ENCODE measurements at places on chromosomes 6 and 20.

- no peak for DNase-seq
Measured at GRCh38 chr6:100948381-100949133, 67.4 kb upstream of the ASCC3 start.

- DNase-seq: no peak
Measured at GRCh38 chr6:30820193-30820592, 64.1 kb upstream of the DDR1 start.

GRCh38 chr6:37396571-37397180 lies 36.3 kb upstream of the CMTR1 start:
- no peak for DNase-seq

DNA sequence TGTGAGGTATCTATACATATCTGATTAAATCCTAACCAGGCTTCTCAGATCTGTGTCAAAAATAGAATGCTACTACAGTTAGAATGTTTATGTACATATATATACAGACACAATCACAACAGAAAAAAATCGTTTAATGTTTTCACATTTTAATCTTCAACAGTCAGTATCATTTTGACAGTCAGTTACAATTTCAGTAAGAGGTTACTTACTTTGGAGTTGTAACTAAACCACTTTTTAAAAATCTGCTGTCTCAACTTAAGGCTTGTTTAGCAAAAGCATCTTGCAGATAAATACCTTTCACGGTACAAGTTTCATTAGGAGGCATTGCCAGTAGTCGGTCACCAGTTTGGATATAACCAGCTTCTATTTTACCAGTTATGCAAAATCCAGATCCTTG lies 32.3 kb upstream of the ALDH8A1 start:
- no peak for DNase-seq

DNA sequence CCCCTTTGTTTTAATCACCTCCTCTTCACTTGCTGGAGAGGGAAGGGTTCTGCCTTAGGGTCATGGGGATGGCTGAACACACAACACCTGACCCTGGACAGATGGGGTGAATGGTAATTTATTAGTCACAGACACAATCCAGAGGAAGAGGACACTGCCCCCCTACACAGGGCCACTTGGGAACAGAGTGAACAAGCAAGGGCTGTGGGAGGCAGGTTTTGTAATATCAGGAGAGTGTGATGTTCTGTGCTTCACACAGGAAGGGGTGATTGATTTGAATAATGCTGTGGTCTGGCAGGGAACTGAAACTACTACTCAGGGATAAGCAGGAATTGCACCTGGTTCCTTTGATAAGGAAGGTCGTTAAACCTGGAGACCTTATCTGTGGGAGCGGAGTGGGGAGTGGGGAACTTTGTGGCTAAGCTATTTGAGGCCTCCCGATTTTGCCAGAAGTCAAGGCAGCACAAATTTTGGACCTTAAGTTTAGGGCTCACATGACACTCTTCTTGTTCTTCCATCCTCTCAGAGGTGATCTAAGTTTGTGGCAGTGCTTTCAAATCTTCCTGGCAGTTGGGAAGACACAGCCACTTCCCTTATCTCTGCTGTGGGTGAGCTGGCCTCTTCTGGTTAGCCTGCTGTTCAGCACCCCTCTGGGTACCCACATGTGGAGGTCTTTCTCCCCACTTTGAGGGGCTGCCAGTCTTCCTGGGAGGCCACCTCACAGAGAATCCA lies 77.8 kb downstream of the CD164 start:
- no peak for DNase-seq

DNA sequence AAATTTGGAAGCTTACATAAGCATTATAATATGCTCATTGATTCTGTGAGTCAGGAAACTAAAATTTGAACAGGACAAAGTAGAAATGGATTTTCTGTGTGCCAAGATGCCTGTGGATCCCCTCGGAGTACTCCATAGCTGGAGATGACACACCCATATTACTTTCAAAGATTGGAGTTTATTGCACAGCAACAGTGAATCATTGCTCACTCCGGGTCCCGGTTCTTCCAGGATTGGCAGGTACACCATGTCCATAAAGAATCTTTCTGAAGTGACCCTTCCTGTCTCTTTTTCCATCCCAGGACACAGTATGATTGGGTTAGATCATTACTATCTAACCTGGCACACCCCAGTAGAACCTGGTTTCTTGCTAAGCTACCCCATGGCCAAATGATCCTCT lies 2.7 kb upstream of the BTN2A2 start:
- DNase-seq: no peak

DNA sequence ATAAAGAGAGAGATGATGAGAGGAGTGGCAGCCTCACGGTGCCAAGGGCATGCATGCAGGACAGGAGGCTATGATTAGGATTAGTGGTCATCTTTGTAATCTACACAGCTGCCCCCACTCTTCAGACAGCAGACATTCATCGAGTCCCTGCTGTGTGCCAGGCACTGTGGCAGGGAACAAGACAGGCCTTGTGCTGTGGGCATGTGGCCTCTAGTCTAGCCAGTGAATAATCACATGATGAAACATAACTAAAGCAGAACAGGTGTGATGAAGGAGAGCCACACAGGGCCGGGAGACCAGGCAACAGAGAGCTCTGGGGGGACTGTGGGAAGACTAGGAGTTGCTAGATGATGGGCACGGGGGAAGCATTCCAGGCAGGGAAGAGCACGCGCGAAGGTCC lies 22.2 kb downstream of the TOX2 start:
- no peak for DNase-seq

GRCh38 chr20:38870733-38871559 lies 55.3 kb upstream of the FAM83D start:
- DNase-seq: peak; percentile 42

DNA sequence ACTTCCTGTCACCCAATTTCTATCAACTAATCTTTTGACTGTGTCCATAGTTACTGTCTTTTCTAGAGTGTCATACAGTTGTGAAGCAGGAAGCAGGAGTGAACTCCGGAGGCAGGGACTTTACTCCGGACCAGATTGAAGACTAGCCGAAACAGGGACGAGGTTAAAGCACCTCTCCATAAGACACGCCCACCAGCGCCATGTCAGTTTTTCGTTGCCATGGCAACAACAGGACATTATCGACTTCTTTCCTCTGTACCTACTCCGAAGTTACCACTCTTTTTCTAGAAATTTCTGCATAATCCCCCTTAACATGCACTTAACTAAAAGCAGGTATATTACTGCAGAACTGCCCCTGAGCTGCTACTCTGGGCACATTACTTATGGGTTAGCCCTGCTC lies 25.2 kb downstream of the TRIM38 start:
- DNase-seq: no peak

- no peak for DNase-seq
Measured at GRCh38 chr6:144468709-144469108, 183.6 kb downstream of the UTRN start.

GRCh38 chr20:57087102-57087501 lies 179.3 kb downstream of the BMP7 start:
- no peak for DNase-seq

DNA sequence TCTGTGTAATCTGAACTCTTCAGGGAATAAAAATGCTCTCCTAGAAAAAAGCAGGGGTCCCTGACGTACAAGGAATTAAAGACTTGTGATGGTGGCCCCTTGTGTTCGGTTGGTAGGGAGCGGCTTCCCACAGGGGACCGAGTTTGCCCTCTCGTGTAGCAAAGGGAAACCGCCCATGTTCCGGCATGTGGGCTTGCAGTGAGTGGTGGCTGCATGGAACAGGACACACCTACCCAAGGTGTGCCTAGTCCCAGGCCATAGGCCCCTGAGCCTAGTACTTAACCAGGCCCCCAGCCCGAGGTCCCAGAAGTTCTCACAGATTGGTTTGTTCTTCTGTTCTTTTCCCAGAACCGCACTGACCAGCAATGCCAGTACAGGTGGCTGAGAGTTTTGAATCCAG lies 15.5 kb downstream of the MYBL2 start:
- DNase-seq: no peak

DNA sequence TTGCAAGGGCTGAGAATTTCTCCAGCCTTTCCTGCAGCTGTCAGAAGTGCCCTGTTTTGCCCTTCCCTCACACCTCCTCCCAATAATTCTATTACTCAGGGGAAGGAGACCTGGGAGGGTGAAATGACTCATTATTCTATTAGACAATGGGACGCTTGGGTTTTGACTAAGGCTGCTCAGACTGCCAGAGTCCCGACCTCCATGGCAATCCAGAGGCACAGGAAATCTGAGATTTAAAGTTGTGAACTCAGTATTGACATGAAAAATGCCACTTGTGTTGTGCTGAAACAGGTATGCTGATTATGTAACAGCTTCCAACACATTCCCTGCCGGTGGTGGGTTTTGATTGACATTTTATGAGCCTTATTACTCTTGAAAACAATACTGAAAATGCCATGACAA lies 625.9 kb upstream of the FLRT3 start:
- no peak for DNase-seq

DNA sequence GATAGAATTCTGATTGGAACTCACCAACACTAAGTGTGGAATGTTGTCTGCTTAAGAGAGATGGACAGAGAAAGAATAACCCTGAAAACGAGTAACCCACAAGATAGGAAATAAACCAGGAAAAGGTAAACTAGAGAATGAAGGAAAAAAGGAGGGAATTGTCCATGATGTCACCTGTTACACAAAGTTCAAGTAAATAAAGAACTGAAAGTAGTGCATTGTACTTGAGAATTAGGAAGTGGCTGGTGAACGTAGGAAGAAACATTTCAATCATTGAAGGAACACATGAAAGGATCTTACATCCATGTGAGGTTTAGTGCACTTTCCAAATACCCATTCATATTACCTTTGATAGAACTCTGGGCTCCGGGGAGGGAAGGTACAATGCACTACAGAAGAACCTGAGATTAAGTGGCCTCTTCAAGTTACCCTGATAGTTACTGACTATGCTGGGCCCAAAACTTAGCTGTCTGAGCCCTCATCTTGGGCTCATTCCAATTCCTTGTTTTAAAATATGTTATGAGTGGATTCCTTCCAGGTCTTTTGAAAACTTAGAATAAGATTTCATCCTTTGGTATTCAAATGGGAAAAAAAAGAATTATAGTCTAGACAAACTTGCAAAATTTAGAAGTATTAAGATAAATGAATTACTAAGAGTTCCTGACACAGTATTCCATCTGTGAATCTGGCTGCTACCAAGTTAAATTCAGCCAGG lies 1.1 kb upstream of the STX7 start:
- no peak for DNase-seq

DNA sequence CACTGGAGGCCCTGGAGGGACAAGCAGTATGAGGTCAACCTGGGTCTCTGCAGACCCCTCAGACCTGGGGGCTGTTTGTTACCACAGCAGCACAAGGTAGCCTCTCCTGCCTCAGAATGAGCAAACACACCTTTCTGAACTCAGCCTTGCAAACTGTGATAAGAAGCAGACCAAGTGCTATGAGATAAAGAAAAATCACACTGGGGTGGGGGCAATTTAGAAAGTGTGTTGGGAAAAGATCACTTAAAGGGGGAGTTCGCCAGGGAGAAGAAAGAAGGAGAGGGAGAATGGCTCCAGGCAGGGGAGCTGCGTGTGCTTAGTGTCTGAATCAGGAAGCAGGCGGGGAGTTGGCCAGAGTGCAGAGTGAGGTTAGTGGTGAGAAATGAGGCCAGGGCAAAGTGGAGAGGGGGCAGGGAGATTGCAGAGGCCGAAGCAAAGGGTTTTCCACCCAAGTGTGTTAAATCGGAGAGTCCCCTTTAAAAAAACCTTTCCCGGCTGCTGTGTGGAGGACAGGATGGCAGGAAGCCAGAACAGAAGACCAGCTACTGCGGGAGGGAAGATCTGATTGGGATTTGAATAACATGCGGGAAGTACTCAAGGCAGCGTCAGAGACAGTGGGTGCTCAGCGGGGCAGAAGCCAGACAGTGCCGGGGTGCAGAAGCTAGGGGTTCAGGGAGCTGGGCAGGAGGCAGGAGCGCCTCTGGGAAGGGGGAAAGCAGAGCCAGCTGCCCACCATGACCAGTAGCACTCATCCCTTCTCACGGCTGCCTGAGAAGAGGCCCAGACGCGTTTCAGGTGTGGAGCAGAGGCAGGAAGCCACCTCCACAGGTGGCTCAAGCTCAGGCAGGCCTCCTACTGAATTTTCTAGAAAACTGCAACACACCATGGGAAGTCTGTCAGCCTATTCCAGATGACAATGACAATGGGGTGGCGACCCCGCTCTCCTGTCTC lies 9.0 kb downstream of the ADA start:
- no peak for DNase-seq

GRCh38 chr20:51461306-51461705 lies 81.2 kb downstream of the NFATC2 start:
- DNase-seq: no peak

DNA sequence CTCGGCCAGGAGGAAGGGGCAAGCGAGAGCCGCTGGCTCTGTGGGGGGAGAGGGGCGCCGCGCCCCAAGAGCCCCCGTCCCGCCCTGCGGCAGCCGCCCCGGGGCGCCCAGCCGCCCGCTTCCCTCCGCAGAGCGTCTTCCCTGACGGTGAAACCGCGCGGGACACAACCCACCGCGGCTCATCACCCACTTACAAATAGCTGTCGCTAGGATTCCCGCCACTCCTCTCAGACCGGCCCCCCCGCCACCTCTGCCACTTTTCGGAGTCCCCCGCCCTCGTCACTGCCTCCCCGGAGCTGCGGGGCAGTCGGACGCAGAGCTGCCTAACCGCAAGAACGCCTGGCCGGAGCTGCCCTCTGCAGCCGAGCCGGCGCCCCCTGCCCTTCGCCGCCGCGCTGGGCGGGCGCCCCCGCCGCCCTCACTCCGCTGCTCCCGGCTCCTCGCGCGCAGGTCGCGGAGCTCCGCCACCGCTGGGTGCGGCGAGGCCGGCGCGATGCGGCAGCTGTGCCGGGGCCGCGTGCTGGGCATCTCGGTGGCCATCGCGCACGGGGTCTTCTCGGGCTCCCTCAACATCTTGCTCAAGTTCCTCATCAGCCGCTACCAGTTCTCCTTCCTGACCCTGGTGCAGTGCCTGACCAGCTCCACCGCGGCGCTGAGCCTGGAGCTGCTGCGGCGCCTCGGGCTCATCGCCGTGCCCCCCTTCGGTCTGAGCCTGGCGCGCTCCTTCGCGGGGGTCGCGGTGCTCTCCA lies at the start of gene SLC35D3:
Gene SLC35D3, plus strand, starts transcription at position 366 of the 749 bp plus-strand sequence. Its CDS starts 128 bp downstream, at position 494.
- no peak for DNase-seq

- no peak for DNase-seq
Measured at GRCh38 chr6:150667977-150668716, 68.5 kb downstream of the PLEKHG1 start.

- DNase-seq: no peak
Measured at GRCh38 chr20:44154521-44155001, 32.4 kb downstream of the JPH2 start.

GRCh38 chr6:162532283-162533008 lies 195.1 kb downstream of the PRKN start:
- DNase-seq: no peak

DNA sequence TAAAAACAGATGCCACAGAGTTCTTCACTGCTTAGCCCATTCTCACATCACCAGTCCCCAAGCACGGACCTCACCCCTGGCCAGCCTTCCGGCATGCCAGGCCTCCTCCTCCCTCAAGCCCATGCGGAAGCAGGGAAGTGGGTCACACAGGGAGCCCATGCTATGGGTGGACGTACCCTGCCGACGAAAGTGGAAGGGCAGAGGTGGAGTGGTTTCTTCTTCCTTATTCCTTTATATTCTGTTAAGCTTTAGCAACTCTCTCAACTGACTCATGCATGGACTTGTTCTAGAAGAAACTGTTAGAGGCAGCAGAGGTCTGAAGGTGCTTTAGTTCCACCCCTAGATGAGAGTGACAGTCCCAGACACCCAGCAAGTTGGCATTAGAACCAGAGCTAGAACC lies 118.6 kb downstream of the LY86 start:
- DNase-seq: no peak
